ENCODE measurements at places on chromosomes 3 and 15.
A peak's percentile ranks its signal among the peaks of the same experiment; 100 is the strongest.

DNA sequence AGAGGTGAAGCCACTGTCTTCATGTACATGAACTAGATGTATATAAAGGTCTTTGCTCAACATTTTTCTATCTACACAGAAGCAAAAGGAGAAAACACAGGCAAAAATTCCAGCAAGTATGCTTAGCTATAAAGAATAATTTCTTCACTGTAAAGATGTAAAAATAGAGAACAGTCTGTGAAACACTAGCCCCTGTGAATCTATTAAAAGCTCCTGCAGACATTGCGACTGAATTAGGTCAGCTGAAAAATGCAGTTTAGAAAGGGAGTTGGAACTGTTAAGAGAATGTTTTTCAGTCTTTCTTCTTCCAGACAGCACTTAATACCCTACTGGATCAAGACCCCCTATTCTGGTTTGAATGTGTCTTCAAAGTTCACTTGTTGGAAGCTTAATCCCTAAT is 291.5 kb downstream of the KBTBD8 start:
- no peak for DNase-seq

DNA sequence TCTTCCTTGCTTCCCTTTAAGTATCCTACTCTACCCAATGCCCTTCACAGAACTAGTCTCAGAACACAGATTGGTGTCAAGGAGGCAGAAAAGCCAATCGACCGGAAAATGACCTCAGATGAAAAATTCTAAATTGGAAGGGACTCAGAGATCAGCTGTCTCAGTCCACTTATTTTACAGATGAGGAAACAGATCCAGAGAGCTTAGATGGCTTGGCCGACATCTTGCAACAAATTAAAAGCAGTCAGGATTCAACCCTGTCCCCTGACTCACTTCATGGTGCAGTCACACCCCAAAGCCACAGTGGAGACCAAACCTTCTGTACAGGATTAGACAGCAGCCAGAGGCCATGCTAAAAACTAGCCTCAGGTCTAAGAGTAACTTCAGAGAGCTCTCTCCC is 169.3 kb upstream of the BHLHE40 start:
- no peak for DNase-seq

DNA sequence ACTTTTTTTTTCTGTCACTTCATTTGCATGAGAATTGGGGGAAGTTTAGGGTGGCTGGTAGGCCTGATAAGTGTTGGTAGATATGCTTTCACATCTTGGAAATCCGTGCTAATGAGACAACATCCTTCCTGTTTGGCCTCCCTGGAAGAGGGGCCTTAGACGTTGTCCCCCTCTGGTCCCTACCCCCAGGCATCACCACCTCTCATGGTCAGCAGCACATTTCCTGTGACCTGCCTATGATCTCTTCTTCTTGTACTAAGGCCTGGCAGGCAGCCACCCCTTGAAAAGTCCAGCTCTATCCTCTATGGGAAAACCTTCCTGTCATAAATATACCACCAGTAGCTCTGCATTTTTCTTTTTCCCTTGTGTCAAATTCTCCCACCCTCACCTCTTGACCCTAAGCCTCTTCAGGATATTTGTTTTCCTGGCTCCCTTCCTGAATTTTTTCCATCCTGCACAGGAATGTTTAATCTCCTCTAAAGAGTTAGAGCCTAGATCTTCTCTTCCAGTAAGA is 107.8 kb downstream of the SNRK start:
- no peak for DNase-seq

DNA sequence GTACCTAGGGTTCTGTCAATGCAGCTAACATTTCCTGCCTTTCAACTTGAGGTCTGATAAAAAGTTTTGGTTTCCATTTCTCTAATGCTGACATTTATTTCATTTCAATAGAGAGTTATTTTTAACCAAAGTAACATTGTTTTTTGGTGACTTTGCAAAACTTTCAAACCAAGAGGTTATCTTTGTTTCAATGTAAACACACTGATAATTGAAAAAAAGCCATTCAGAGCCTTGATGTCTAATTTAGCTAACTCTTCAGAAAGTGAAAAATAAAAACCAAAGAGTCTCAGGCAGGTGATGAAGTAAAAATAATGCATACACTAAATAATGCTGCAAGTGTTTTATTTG is 9.6 kb upstream of the TIPARP start:
- no peak for DNase-seq

DNA sequence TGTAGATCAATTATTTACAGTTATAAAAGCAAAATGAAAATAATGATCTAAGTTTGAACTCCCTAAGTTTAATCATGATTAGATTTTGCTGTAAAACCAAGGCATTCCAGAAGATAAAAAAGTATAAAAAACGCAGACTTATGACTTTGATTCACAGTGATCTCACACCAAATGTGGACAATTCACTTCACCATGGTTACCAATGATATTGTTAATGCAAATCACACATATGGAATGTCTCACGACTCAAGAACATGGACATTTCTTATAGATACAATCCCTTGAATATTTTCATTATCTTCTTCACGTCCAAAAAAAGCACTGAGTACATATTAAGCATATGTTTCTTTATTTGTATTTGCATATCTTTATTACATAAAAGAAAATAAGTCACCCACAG is 1054.2 kb downstream of the NAALADL2 start:
- DNase-seq = no peak

DNA sequence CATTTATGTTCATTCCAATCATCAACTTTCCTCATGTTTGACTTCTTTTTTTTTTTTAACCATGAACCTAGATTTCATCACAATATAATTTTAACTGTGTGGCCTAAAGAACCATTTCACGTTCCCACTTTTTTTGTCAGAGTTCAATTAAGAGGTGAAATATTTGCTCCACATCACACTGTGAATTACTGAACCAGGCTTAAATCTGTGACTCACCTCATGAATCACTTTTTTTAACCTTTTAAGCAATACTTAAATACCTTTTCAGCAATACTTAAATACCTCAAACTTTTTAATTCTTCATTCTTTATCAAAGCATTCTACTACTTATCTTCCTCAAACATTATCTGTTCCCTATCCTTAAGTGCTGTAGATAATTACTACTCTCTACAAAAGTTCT is 137.6 kb downstream of the SI start:
- DNase-seq = no peak

DNA sequence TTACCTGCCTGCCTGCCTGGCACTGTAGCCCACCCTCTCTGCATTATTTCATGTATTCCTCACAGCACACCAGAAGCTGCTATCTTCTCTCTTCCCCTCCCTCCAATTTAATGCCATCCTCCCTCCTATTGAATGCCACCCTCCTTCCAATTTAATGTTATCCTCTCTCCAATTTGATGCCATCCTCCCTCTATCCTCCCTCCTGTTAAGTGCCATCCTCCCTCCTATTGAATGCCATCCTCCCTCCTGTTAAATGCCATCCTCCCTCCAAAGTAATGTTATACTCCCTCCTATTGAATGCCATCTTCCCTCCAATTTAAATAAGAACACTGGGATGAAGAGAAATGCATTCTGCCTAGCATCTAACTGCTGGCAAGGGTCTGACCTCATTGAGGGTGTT is 11.1 kb downstream of the ATP10A start:
- DNase-seq = no peak

GRCh38 chr3:184321666-184322065 is 7.3 kb downstream of the EIF4G1 start:
- no peak for DNase-seq

DNA sequence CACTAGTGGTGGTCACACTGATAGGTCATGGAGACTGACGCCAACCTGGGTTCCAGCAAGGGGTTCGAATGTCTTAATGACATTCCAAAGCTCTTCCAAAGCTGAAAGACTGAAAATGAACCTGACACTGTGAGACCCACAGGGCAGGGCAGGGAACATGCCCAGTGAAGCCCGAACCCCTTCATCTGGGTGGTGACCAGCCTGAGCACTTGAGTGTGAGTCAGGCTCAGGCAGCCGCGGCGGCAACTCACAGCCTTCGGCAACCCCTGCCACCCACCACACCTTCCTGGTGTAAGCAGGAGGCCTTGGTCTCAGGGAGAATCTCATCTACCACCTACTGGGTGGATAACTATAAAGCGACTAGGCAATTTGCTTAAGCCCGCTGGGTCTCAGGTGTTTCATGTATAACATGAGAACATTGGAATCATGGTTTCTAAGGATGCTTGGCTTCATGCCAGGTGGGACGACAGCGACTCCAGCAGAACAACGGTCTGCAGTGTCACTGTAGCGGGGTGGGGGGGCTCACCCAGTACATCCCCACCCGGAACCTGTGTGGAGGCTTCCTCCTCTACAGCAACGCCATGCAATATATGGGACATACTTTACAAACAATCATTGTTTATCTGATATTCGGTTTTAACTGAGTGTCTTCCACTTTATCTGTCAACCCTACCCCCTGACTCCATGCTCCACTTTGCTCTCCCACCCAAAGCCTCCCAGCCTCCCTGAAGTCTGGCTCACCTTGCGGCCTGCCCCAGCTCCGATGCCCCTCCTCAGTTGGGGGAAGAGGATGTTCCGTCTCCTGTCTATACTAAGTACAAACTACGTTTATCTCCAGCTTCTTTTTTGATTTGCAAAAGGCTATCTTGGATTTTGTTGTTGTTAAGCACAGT is 125.0 kb upstream of the MEF2A start:
- no peak for DNase-seq

DNA sequence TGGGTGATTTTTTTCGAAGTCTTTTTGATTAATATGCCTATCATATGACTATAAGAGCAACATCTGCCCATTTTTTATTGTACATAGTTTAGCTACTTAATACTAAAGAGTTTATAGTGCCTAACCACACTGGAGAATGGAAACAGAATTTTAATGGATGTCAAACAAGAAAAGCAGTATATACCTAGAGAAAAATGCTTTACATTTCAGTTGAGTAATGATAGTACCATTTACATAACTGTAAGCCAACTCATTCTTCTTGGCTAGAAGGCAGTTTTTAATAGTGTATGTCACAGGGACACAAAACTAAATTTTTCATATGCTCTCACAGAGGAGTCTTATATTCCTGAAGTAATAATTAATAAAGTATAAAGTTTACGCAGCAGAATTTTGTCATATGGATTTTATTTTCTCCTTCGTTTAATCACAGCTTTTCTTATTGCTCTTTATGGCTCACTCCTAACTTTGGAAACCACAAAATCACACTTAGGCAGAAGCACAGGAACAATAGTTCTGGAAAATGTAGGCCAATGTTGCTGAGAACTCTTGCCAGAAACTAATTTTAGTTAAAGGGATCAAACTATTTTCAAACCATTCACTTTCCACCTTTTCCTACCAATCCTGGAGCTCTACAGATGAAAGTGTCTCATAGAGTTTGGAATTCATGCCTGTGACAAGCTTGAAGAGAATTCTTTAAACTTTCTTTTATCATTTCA is 243.6 kb downstream of the ZIC1 start:
- no peak for DNase-seq

- DNase-seq = no peak
Observed at GRCh38 chr15:84681831-84682230, 23.8 kb upstream of the NMB start.

- DNase-seq = no peak
Observed at GRCh38 chr3:10443272-10444109, 61.9 kb downstream of the ATP2B2 start.

DNA sequence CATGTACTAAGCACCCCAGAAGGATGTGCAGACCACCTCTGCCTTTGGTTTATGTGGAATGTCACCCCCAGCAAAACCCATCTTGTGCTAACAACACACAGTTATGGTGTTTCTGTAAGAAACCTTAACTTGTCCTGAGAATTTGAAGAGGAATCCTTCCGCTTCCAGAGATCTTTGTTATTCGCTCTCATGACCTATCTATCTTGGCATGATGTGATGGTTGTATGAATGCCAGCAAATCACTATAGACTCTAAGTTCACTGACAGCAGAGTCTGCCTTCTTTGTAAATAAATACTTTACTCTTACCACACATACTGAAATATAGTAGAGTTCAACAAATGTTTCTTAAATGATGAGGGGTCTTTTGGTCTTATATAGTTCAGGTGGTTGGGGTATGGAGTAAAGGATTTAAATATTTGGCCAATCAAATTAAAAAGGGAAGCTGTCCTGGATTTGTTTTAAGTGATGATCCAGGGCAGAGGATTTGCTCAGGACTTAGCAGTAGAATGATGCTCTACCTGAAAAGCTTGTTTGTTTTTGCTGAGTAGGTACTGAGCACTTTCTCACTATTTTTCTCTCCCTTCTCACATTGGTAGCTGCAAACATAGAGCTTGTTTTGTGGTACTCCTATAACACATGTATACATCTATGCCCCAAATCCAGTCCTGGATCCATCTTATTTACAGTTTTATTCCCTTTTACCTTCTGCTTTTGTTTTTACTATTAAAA is 27.9 kb upstream of the RTP1 start:
- DNase-seq = no peak

DNA sequence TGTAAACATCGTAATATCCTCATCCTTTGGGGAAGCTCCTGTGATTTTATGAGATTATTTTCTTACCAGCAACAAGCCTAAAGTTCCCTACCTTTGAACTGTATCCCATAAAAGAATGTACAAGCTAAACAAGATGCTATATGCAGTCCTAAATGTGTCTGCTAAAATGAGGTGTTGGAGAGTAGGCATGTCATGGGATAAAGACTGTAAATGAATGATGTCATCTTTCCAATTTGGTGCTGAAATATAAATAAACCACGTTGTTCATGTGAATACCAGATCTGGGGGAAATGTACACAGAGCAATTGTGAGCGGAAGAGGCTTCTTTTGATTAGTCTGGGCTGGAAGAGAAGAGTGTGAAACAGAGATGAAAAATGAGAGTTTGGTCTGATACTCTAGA is 214.9 kb upstream of the WNT5A start:
- DNase-seq = no peak

GRCh38 chr3:101676765-101677435 is at the start of gene ZBTB11:
ZBTB11 (minus strand) TSS chr3:101677132; CDS start chr3:101676914, 218 bp downstream.
- DNase-seq = peak; percentile 97

DNA sequence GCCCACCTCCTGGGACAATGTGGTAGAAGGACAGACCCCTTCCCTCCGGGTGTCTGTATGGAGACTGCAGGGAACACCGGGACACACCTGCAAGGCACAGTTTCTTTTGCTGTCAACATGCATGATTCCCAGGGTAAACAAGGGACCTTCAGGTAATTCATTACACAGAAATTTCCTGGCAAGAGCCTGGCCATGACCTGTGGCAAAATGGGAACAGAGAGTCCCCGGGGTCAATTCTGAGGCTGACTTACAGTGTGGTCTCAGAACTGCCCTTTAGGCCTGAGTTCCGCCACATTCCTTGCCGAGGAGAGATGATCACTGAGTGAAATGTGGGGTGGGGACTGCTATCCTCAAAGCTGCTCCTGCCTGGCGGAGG is 6.3 kb downstream of the STARD5 start:
- DNase-seq = no peak

GRCh38 chr3:66836363-66837152 is 161.5 kb upstream of the KBTBD8 start:
- no peak for DNase-seq

- DNase-seq = no peak
Observed at GRCh38 chr3:113659996-113660395, 36.4 kb downstream of the USF3 start.

DNA sequence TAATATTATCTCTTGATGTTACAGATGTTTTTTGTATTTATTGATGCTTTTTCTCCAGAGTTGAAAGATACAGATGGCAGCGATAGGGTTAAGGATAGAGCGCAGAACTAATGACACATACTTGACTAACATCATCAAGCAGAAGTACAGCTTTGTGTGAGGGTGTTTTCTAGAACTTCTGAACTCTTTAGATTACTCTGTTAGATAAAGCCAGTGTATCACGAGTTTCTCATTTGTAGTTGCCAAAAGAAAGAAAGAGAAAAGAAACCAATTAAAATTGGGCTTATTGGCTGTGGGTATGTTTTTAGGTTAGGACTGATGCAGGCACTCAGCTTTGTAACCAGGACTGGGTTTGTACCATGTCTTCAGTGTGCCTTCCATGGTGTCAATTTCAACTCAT is 6.6 kb upstream of the GPR171 start:
- no peak for DNase-seq

Data from stimulated activated CD4-positive, alpha-beta T cell treated with anti-CD3 and anti-CD28 coated beads, TNF-alpha, amount 100 ng/mL, for 1 hour (primary cell).